ENCODE measurements at places on chromosomes 16 and 17.

GRCh38 chr17:60354223-60354622, 37.7 kb downstream of the USP32 start:
- peak; percentile 68 for DNase-seq

GRCh38 chr17:39576187-39576586, 31.5 kb downstream of the NEUROD2 start:
- DNase-seq = no peak

DNA sequence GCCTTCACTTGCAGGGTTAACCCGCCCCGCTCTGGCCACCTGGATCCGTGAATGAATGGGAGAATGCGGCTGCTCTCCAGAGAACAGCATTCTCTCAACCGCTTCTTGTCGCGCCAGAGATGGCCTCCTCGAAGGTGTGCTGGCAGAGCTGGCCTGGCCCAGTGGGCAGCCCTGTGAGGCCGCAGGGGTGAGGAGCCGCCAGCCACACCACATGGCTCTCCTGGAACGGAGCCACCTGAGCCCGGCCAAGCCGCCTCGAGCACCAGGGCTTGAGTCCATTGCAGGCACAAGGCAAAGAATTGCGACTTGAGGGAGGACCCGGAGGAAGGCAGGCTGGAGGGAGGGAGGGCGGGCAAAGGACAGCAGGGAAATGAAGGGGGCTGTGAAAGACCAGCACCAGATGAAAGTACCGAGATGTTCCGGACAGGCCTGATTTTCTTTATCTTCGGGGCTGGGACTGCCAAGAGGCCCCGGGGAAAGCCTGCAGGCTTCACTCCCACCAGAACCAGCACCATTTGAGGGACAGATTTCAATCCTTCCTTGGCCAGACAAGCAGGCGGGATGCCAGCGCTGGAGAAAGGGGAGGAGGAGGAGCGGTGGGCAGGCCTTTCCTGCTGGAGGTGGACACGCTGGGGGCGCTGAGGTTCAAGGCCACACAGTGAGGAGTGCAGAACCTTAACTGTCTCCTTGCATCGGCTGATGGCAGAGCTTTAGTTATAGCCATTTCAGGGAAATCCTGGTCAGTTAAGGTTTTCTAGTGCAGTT, 69.4 kb downstream of the MRC2 start:
- no peak for DNase-seq

DNA sequence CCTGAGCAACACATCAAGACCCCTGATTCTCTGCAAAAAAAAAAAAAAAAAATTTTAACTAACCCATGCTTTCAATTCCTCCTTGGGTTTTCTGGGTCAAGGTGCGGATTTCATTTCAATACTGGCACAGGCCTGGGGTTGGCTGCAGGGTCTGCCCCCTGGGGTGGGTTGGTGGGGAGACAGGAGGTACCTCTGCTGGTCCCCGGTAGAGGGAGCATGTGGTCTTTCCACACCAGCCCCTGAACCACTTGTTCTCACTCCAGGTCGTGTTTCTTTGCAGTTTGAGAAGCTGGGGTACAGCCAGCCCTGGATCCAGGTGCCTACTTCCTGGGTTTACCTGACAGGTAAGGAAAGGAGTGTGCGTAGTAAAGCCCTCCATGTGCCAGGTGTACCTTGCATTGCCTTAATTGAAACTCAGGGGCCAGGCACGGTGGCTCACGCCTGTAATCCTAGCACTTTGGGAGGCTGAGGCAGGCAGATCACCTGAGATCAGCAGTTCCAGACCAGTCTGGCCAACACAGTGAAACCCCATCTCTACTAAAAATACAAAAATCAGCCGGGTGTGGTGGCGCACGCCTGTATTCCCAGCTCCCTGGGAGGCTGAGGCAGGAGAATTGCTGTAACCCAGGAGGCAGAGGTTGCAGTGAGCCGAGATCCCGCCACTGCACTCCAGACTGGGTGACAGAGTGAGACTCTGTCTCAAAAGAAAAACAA, 21.8 kb downstream of the SDR42E2 start:
- no peak for DNase-seq

DNA sequence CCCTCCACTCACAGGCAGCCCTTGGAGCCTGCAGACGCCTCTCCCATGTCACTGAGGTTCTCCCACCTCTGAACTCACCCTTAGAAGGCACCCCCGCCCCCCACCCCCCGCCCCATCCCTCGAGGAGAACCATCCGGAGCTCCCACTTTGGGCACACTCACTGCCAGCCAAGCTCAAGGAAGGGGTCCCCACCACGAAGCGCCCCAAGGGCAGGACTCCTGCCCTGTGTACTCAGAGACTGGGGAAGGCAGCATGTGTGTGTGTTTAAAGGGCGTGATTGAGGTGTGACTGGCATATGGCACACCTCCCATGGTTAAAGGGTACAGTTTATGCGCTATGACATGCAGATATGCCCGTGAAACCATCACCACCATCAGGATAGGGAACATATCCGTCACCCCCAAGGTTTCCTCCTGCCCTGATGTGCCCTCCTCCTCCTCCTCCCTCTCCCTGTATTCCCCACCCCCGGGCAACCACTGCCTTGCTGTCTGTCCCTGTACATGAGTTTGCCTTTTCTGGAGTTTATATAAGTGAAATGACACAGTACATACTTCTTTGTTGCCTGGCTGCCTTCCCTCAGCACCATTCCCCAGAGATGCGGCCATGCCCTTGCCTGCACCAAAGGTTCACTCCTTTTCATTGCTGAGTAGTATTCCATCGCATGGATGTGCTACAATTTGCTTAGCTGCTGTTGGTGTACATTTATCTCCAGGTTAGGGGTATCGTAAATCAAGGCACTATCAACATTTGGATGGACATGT, 14.0 kb upstream of the RBFOX3 start:
- no peak for DNase-seq

GRCh38 chr17:13306310-13306962, 288.6 kb upstream of the ELAC2 start:
- peak; percentile 51 for DNase-seq

GRCh38 chr17:74875155-74875976, 2.6 kb upstream of the FDXR start:
- DNase-seq = no peak

GRCh38 chr16:24784121-24784520, 54.7 kb downstream of the TNRC6A start:
- no peak for DNase-seq

DNA sequence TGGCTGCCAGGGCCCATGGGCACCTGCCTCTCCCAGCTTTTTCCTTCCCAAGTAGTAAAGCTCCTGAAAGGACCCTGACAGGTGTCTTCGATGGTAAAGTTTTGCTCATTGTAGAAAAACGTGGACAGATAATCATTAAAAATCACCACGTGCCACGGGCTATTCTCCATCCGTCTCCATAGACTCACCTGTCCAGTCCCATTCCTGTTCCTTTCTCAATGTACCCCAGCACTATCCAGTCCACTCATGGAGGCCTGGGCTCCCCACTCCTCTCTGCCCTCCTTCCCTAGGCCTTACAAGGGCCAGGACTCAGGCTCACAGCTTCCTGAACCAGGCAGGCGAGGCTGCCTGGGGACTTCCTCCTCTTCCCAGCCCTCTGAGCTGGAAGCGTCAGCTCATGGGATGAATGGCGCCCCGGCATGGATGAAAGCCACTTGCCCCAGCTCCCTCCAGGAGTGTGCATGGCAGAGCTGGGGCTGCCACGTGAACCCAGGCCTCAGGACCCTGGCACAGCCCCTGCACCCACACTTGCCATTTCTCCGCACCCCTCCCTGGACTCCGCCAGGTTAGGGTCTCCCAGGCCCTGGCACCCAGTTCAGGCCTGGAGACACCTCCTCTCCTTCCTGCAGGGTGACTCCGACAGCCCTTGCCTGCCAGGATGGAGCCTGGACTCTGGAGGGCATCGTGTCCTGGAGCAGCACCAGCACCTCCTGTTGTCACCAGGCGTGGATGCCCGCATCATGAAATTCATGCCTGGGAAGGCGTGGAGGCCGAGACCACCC, 8.8 kb downstream of the CTRB1 start:
- DNase-seq = no peak

GRCh38 chr17:20256144-20256543, 211.2 kb downstream of the LGALS9B start:
- DNase-seq = no peak

- peak; percentile 82 for DNase-seq
These were observed 283.4 kb upstream of the IRX5 start for GRCh38 chr16:54647216-54647615.

DNA sequence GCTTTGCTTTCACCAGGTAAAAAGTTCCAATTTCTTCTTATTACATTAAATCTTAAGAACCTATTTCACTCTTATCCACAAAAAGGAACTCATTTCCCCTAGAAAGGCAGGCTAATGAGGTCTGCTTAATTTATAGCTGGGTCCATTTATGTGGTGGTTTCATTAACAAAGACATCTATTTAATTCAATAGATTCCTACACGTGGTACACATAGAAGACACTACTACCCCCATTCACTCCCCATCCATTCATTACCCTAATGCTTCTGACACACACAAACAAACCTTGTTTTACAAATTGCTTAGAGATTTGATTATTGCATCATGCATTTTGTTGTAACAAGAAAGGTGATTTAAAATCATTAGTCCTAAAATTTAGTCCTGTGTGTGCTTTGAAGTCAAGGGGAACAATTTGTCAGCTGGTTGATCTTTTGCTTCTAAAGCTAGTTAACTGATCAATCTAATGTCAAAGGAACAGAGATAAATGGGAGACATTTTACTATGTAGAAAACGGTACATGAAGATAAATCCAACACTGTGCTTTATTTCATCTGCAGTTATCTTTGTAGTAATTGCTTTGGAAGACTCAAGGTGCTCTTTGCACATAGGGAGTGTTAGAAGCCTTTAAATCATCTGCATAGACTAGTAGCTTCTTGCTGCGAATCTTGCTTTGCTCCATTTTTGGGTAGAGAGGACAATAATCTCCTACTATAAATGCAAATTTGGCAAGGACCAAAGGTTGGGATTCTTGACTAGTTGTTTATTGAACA, 379.2 kb downstream of the CDH11 start:
- DNase-seq = no peak

GRCh38 chr16:28491230-28491969, 474 bp downstream of the CLN3 start:
- DNase-seq = peak; percentile 61

GRCh38 chr17:15468126-15468525, 705 bp upstream of the CDRT4 start:
- no peak for DNase-seq

DNA sequence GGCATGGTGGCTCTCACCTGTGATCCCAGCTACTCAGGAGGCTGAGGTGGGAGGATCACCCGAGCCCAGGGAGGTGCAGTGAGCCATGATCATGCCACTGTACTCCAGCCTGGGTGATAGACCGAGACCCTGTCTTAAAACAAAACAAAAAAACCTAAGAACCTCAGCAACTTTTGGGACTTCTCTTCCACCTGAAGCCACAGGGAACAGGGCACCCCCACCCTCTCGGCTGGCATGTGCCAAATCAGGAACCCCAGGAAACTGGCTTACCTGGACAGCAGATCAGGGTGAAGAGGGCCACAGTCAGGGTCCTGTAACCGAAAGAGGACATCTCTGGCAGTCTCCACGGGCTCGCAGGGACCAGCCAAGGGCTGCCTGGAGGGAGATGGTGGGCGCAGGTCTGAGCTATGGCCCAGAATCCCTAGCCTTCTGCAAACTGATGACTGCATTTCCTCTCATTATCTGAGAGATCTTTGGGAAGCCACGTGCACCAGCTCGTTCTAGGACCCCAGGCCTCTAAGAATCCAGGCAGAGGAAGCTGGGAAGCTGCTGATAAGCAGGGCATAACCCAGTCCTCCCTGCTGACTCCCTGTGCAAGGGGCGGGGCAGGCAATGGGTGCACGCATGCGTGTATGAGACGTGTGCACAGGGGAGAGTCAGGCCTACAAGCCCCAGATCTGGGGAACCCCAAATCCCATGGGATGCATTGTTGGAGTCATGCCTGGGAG, 8.4 kb downstream of the PRR29 start:
- DNase-seq = no peak

GRCh38 chr16:80038566-80038965, 438.0 kb upstream of the MAF start:
- DNase-seq = no peak

- no peak for DNase-seq
These were observed 705.7 kb downstream of the MAF start for GRCh38 chr16:78894886-78895285.

DNA sequence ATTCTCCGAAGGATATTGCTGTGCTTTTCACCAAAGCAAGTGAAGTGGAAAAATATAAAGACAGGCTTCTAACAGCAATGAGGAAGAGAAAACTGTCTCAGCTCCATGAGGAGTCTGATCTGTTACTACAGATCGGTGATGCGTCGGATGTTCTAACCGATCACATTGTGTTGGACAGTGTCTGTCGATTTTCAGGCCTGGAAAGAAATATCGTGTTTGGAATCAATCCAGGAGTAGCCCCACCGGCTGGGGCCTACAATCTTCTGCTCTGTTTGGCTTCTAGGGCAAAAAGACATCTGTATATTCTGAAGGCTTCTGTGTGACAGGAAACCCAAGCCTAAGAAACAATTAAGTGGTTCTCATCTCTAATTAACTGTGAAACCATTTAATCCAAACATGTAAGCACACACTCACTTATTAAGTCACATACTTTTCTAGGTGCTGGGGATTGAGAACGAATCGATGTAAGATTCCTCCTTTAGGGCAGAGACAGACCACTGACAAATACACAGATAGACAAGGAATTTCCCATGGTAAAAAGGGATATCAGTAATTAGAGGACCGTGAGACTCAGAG, 22.8 kb downstream of the SLFN5 start:
- no peak for DNase-seq

DNA sequence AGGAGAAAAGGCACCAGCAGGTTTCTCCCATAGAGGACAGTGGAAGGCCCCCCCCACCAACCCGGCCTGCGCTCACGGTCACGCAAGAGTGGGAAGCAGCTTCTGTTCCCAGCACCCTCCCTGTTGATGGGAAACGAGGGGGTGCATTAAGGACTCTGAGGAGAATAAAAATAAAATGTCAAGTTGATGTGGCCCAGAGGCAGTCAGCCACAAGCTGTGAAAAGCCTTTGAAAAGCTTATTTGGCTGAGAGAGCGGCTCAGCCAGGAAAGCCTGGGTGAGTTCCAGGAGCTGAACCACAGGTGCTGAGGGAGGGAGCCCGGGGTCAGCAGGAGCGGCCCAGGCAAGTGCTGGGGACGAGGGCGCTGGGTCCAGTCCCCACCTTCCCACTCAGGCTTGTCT, 26.9 kb upstream of the SPATA32 start:
- no peak for DNase-seq

Measured in mammary epithelial cell (primary cell).